Stimulated activated effector memory CD8-positive, alpha-beta T cell treated with anti-CD3 and anti-CD28 coated beads, Interleukin-12 subunit alpha, Interleukin-12 subunit beta, amount 100 ng/mL, for 72 hours (primary cell): ENCODE measurements at places on chromosomes 16 and 17.
A peak's percentile ranks its signal among the peaks of the same experiment; 100 is the strongest.

- no peak for DNase-seq
Measured at GRCh38 chr17:31561469-31562375, 170.2 kb downstream of the RAB11FIP4 start.

GRCh38 chr17:29905086-29905878 is 24.7 kb downstream of the SSH2 start:
- DNase-seq, result no peak

DNA sequence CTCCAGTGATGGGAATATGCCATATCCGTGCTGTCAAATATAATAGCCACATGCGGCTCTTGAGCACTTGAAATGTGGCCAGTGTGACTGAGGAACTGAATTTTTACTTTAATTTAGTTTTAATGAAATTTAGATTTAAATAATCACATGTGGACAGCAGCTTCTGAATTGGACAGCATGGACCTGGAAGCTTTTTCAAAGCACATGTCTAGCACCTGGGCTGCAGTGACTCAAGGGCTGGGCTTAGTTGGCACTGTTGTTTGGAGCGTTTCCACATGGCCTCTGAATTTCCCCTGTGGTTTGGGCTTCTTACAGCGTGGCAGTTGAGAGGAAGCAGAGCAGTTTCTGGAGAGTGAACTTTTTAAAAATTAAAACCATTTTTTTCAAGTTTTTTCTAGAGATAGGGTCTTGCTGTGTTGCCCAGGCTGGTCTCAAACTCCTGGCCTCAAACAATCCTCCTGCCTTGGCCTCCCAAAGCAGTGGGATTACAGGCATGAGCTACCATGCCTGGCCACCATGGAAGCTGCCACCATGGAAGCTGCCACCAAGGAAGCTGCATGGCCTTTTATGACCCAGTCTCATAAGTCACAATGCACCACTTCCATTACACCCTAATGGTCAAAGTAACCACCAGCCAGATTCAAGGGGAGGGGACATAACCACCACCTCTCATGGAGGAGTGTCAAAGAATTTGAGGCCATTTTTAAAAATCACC is 6.7 kb upstream of the TOB1 start:
- DNase-seq, result no peak

DNA sequence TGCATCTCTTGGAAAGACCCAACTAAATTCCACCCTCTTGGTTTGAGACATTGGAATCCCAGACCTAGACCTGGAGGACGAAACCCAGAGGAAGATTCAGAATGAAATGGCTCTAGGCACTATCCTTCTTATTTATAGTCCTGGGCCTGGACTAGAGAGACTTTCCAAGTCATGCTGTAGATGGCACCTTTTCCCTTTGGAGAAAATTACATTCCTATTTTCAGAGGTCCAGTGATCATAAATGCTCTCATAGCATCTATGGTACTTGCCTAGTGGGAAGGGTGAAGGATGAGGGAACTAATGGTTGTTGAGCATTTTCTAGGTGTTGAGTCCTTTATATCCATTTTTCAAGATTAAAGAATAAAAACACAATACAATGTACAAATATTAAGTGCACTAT is 37.1 kb downstream of the SPACA3 start:
- DNase-seq, result no peak

GRCh38 chr16:22425036-22425801 is 50.8 kb upstream of the CDR2 start:
- no peak for DNase-seq

DNA sequence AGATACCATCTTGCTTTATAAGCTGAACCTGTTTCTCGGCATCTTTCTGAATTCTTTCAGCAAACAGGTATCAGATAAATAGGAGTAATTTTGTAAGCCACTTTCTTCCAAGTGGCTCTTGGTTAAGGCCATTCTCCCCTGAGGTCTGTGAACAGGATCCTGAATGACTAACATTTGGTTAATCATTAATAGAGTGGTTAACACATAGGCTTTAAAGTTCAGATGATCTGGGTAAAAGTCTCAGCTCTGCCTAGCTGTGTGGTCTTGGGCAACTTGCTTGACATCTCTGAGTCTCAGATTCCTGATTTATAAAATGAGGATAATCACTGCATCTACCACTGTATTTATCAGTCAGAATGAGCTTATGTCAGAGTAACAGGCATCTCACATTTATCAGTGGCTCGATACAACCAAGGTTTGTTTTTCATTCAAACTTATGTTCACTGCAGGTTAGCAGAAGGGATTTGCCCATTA is 44.4 kb upstream of the ANKFN1 start:
- no peak for DNase-seq

DNA sequence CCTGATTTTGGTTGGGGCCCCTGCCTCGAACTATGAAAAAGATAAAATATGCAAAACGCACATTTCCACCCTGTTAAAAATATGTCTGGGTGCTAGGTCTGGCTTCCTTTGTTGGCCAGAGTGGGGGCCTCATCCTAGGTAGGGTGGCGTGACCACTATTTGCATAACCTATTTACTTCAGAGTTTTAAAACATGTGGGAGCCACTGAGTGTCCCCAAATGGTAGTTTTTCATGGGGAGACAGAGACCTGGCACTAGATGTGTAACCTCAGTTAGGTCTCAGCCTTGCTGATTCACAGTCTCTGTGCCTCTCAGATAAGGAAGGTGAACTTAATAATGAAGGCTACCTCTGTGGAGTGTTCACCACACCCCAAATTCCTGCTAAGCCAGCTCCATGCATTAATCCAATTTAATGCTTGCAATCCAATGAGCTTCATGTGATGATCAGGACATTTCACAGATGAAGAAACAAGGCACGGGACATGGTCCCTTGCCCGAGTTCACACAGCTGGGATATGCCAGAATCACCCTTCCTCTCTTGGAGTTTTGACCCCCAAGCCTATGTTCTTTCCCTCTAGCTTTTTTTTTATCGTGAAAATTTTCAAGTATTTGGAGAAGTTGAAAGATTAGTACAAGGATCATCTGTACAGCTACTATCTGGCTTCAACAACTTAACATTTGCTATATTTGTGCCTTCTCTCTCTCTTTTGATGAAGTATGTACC is 103.4 kb downstream of the IRF8 start:
- no peak for DNase-seq

DNA sequence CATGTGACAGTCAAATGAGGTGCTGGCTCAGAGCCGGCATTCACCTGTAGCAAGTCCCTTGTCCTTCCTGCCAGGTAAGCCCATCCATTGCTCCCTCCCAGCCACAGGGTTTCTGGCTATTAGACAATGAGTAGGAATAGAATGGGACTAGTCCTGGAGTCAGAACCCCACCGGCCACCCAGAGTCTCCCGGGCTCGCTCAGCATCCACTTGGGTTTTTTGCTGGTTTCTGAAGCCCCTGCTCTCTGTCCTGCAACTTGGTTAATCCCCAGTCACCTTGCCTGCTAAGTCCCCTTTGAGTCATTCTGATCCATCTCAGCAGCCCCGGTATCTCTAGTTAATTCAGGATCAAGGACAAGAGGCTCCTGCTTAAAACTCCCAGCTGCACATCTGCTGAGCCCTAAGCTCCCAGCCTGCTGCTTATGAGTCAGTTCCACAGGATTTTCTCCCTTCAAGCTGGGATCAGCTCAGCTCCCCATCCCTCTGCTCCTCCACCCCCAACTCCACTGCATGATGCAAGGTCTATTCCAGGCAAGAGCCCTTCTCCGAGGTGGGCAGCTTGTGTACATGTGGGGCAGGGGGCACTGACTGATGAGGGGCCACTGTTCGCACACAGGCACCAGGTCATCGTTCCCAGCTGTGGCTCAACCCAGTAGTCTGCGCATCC is 19.9 kb upstream of the MRPS23 start:
- no peak for DNase-seq

- peak; percentile 88 for DNase-seq
Measured at GRCh38 chr16:78742501-78743283, 643.2 kb downstream of the WWOX start.

GRCh38 chr17:4928881-4929280 is 3.2 kb upstream of the GP1BA start:
- no peak for DNase-seq

GRCh38 chr17:30377574-30378240 is 1.0 kb upstream of the CPD start:
- DNase-seq, result no peak

DNA sequence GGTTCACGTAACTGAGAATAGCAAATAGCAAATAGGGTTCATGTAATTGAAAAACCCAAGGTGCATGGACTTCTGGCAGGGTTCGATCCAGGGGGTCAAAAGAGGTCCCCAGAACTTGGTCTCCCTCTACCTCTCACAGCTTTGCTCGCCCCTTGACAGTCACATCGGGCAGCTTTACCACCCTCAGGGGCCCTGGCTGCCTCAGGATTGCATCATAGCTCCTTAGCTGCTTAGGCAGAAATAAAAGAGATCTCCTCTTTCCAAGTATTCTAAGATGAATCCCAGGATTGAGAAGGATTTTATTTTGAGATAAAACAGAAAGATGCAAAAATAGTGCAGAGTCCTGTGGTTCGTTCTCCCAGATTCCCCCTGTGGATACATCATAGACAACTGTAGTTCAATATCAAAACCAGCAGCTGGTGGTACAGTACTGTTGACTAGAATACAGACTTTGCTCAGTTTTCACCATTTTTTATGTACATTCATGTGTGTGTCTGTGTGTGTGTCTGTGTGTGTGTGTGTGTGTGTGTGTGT is 12.8 kb downstream of the ADGRG3 start:
- DNase-seq, result no peak

- no peak for DNase-seq
Measured at GRCh38 chr16:46885960-46886763, 2.0 kb downstream of the GPT2 start.

GRCh38 chr17:73650617-73651200 is 6.5 kb upstream of the SDK2 start:
- DNase-seq, result no peak

DNA sequence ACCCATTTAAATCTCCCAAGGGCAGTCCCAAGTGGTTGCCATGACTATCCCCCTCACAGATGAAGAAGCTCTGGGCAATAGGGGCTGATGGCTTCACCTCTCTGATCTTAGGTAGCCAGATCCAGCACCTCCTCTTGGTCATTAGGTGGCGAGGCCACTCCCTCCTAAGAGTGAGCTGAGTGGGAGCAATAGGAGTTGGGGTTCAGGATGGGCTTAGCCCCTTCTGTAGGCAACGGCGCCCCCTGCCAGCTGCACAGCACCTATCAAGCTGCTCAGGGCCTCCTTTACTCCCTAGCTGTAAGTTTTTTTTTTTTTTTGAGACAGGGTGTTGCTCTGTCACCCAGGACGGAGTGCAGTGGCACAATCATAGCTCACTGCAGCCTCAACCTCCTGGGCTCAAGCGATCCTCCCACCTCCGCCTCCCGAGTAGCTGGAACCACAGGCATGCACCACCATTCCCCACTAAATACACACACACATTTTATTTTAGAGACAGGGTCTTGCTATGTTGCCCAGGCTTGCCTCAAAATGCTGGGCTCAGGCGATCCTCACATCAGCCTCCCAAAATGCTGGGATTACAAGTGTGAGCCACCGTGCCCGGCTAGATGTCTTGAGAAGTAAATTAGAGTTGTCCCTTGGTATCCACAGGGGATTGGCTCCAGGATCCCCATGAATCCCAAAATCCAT is 3.5 kb upstream of the RRAD start:
- DNase-seq, result peak; percentile 71

GRCh38 chr17:30821871-30822723 is 2.4 kb downstream of the CRLF3 start:
- DNase-seq, result no peak

DNA sequence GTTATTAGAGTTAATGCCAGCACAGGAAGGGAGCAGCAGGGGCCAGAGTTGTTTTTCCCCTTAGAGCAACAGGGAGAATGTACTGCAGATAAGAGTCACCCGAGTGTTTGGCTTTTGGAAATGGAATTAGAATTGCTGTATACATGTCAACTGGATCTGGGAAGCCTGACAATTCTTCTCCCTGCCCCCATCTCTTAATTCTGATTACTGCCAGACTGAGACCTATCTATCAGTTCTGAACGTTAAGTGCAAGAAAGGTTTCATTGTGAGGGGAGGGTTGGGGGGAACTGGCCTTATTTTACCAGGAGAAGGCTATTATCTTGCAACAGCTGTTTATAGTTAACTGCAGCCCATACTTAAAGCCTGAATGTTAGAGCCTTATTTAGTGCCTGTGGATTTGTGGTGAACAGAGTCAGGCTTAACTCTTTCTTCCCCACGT is 424.5 kb upstream of the CDH11 start:
- no peak for DNase-seq

GRCh38 chr17:524406-524950 is 171.9 kb upstream of the RPH3AL start:
- DNase-seq, result no peak

DNA sequence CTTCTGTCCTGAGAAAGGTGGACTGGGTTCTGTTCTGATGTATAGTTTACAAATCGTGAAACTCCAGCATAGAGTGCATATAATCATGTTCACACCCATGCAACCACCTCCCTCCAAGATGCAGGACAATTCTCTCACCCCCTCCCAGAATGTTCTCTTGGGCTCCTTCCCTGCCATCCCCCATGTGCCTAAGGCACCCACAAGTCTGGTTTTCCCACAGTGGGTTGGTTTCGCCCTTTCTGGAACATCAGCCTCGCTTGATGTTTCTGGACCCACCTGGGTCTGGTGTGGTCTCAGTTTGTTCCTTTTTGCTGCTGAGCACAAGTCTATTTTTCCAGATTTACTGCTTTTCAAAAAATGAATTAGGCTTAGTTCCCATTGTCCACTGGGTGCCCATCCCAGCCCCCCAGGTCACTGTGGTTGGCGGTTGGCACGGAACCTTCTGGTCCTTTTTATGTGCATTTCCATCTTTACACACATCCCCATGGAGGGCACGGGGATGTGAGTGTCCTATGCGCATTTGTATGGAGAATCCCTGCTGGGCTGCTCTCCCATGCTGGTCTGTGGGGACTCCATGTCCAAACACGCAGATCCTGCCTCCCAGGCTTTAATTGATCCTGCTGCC is 19.0 kb downstream of the MAP2K3 start:
- DNase-seq, result no peak

GRCh38 chr16:29738514-29738913 is 7.3 kb downstream of the C16orf54 start:
- DNase-seq, result peak; percentile 63

DNA sequence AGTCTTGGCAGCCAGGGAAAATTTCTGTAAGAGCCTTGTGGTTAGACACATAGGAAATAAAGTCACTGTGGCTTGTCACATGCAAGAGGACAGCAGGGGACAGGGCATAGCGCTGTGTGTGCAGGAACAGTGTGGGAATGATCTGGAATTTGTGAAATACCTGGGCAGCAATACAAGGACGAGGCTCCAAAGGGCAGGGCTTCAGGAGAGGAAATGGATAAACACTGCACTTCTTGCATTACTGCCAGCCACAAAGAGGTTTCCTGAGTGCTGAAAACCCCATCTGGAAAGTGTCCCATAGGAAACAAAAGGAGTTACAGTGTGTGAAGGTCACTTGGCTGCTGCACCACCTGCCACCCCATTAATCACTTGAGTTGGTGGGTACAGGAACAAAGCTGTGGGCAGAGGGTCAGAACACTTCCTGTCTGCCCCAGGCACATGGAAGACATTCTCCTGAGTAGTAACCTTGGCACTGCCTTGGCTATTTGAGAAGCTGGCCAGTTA is 12.1 kb upstream of the HP start:
- no peak for DNase-seq

- no peak for DNase-seq
Measured at GRCh38 chr16:23745263-23745662, 9.6 kb upstream of the CHP2 start.
